ENCODE measurements at places on chromosomes 6 and 20.

- DNase-seq = no peak
Measured at GRCh38 chr20:36404435-36404978, 98.4 kb downstream of the DLGAP4 start.

DNA sequence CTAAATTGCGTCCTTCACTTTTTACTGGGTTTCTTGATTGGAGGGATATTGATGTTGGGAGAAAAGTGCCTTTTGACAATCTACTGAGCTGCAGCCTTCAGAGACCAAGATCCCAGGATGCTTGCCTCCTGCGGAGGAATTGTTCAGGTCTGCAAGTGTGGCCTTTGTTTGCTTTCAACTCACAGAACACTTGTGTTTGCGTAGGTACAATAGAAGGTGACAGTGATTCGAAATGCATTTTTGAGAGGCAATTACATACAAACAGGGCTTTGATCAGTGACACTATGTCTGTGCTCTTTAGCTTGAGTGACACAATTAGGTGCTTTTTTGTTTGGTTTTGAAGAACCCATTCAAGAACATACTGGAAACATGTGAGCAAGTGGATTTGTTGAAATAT lies 600.6 kb downstream of the QKI start:
- DNase-seq = no peak

DNA sequence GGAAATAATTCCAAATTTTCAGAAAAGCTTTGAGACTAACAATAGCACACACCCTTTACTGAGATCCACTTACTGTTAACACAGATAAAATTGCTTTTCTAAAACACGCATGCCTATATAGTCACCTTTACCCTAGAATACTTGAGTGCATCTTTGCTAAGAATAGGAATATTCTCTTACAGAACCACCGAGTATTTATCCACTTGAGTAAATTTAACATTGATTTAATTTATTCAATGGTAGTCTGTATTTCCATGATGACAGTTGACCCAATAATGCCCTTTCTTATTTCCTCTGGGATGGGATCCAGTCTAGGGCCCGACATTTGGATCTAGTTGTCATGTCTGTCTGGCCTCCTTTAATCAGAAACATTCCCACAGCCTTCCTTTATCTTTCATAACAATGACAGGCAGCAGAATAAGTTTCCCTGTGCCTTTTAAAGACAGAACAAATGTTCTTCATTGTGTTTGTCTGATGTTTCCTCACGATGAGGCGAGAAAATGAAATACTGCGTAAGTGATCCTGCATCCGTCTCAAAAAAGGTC lies 56.6 kb upstream of the ERVFRD-1 start:
- DNase-seq = no peak

GRCh38 chr20:2798095-2798805 lies 2.2 kb downstream of the CPXM1 start:
- no peak for DNase-seq

DNA sequence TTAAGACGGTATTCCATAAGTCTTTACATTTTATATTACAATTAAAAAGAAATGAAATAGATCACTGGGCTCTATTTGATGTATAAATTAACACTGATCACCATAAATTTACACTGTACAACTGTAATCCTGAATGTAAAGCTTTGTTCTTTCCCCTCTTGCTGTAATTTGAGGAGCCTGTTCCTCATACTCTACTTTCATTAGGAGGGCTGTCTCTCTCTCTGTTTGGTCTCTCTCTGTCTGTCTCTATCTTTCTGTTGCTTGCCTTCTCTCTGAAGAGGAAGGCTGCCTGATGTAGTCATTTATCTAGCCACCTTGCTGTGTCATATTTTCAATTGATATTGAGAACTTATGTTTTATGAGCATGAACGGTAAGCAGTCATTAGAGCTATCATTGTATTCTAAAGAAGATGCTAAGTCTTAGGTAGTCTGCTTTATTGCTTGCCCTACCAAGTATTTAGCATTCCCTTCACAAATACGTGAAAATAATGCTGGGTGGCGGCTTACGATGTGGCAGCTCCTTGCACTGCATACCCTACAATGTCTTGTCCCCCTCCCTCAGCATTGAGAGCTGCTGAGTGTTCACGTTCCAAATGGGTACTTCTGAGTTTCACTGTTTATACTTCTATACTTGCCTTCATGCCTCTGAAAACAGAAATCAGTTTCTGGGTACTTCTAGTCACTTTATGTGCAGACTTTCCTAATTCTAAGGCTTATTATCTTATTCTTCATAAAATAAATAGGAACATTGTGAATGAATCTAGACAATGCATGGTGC lies 205.5 kb downstream of the NKAIN2 start:
- no peak for DNase-seq

DNA sequence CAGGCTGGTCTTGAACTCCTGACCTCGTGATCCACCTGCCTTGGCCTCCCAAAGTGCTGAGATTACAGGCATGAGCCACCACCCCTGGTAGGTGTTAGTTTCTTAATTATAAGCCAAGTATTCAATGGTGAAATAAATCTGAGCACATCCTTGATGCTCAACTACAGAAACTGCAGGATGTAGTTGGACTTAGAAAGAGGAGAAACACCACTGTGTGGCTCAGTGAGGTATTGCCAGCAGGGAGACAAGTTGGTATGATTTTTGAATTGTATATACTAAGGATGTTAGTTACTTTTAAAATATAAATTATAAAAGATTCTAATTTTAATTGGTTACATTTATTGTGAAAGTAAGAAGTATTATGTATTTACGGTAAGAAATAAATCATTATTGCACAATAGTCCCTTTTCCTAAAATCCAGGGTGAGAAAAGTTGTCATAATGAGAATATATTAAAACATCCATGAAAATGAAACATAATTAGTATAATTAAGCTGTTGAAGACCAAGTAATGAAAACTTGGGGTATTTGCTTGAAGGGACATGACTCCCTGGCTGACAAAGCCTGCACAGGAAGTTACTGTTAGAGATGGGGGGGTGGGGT lies 17.6 kb downstream of the SLC18B1 start:
- no peak for DNase-seq

GRCh38 chr6:98635191-98635590 lies 199.2 kb upstream of the POU3F2 start:
- no peak for DNase-seq

GRCh38 chr20:17909869-17910321 lies 58.7 kb downstream of the SNX5 start:
- no peak for DNase-seq

DNA sequence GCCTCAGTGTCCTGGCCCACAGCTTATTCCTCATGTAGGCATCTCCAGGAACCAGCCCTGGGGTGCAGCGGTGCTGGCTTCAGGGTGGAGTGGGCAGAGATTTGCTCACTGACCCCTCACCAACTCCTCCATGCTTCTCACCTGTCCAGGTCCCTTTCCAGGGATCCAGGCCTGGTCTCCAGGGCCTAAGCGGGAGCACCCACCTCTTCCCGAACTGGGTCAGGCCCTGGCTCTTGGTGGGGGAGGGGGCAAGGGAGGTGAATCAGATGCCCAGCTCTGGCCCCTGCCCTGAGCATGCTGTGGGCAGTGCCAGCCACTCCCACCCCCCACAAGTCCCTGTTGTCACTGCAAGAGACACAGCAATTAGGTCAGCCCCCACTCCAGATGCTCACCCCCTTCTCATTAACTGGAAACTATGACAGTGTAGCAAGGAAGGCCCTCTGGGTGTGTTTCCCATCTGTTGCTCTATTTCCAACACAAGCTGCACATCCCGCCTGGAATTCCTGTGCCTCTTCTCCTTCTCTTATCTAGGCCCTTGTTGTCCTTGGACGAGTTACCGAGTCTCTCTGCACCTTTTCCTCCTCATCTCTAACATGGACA lies 37.0 kb downstream of the MDFI start:
- DNase-seq = no peak

GRCh38 chr6:169851641-169852503 lies 100.5 kb downstream of the ERMARD start:
- DNase-seq = no peak

DNA sequence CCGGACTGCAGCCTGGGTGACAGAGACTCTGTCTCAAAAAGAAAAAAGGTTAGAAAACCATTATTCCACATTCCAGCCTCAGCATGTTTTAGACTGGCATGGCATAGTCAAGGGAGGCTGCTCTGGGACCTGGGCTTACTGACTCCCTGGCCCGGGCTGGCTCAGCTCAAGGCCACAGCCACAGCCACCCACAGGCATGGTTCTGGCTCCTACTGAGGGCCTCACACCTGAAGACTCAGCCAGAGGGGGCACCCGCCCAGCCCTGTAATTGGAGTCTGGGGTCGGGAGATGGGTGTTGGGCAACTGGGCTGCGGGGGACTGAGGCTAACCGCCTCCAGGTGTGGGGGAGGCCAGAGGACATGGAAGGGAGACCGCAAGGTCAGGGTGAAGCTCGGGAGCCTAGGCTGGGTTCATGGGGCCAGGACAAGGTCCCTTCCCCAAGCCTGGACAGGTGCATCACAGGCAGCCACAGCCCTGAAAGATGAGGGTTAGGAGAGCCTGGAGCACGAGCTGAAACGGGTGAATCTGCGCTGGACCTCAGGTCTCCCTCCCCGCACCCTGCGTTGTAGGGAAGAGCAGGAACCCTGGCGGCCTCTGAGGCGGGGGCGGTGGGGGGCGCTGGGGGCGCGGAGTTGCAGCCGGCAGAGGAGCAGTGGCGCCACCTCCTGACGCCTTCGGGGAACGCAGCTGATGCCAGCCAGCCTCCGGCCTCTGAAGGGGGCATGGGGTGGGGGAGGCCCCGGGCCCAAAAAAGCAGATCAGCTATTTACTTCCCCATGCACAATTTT lies 67.7 kb upstream of the SRSF6 start:
- DNase-seq = no peak

- no peak for DNase-seq
Measured at GRCh38 chr6:24963887-24964570, 28.3 kb upstream of the RIPOR2 start.

DNA sequence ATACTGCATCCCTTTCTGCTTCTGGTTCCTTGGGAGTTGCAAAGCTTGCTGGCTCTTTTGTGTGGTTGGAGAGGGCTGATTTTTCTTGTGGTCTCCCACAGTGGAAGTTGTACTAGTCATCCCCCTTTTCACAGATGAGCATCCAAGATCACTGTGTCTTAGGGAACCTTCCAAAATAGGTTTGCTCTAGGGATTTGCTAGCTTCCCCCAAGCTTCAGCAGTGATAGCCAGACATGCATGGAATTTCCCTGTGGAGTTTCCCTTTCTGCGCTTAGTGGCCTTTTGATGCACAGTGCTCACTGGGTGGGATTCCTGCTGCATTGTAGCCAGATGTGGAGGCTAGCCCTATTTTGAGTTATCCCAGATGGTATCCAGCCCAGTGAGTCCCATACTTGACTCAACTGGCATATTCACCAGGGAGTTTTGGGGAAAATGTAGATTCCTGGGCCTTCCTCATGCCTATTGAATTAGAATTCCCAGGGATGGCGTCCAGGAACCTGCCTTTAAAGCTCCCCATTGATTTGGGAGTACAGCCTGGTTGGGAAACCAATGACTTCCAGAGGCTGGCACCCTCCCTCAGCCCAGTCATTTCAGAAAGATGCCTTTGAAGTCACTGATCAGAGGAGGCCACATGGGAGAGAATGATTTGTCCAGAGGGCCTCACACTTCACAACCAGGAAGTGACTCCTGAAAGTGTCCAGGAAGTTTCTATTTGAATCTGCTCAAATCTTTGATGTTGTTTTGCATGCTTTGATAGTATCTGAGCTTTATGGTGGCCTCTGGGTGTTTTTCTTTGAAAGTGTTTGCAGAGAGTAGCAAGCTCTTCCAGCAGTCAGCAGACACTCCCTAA lies 25.9 kb downstream of the PPARD start:
- no peak for DNase-seq

DNA sequence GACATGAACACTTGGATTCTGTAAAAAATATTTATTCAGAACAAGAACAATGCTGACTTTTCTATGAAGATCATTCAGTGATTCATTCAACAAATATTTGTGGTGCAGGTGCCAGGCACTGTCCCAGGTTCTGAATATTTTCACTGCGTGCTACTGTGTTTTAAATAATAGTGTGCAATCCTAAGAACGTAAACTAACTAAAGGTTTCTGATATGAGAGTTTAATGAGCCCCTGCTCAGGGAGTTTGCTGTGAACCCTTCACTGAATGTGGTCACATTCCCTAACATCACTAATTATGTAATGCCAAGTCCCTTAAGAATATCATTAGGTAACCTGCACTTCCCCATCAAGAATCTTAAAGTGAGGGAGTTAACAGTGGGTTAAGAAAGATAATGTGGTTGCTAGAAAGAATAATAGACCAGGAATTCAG lies 1.7 kb upstream of the TMEM170B start:
- no peak for DNase-seq

DNA sequence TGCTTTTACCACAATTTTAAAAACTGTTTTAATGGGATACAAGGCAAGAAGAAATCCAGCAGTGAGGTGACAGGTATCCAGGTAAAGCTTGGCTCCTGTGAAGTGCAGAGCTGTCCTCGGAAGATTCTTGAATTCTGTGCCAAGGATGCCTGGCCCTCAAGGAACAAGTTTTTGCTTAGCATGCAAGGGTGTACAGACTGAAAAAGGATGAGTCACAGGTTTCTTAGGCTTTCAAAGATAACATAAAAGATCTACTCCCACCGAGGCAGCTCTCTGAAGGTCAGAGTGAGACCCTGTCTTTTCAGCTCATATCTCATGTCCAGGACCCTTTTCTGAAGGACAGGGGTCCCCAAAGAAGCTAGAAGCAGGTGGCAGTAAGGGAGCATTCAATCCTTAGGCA lies 83.3 kb downstream of the CHD6 start:
- DNase-seq = no peak

GRCh38 chr20:9912858-9913434 lies 74.1 kb upstream of the PAK5 start:
- DNase-seq = peak; percentile 5

- DNase-seq = no peak
Measured at GRCh38 chr20:43838703-43839060, 76.0 kb upstream of the TOX2 start.

DNA sequence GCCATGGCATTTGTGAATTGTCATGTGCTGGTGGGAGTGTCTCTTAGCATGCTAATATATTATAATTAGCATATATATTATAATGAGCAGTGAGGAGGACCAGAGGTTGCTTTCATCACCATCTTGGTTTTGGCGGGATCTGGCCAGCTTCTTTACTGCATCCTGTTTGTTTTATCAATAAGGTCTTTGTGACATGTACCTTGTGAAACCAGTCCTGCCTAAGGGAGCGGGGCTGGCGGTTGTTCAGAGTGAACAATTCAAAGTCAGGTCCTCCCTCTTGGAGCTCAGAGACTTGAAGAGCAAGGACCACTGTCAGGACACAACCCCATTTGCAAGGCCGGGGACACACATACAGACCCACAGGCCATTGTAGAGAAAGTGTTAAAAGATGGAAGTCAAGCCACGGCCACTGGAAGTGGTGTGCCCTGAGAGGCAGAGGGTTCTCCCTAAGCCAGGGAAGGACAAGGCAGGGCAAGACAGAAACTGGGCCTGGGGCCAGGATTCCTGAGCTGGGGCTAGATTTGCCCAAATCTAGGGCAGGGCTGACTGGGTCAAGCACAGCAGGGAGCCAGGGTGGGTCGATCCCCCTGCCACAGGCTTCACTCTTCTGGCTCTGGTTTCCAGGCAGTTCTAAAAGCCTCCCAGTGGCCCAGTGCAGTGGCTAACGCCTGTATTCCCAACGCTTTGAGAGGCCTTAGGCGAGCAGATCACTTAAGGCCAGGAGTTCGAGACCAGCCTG lies 14.2 kb downstream of the SLC52A3 start:
- no peak for DNase-seq
